Activated T-helper 1 cell treated with anti-CD3 and anti-CD28 coated beads, Interleukin-12 subunit alpha, Interleukin-12 subunit beta, Interleukin-2, Interleukin-4 antibody, amounts not matched to agents 30 ng/mL and 10 ng/mL and 1 ng/mL, durations not matched to agents 14 hours and 24 hours and 36 hours (primary cell): ENCODE measurements at places on chromosomes 6 and 20. TPM values are rescaled to one million over a fixed set of nuclear protein-coding genes. Genes with fewer than 3 reads are reported as not detected.
A peak's percentile ranks its signal among the peaks of the same experiment; 100 is the strongest.

DNA sequence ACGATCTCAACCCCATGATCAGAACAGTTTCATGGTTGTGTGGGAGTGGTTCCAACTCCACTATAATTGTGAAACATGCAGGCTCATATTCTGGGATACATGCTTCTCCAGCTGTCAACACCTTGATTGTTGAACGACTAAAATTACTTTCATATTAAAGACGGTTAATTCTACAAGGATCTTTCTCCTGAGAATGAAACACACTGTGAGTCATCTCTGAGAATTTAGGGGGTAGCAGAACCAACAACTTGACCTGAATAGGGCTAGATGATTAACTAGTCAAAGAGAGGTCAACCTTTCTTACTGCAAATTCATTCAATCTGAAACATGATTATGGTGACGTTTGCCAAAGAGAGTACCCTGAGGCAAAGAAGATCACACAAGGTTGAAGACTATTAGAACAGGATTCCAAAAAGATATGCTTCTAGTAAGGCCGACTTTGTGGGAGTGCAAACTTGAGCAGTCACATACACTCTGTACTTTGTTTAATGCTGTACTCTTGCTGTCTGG, 175.2 kb upstream of the CITED2 start:
- peaks cover 14% of the 10 kb centered on the region for H3K4me1 ChIP-seq
- H3K27ac ChIP-seq, result no peak overlapping the region
- H3K36me3 ChIP-seq, result no peaks in the 10 kb centered on the region
- no peak for DNase-seq

- peaks cover 12% of the 10 kb centered on the region for H3K4me1 ChIP-seq
- no peaks in the 10 kb centered on the region for H3K36me3 ChIP-seq
- H3K27me3 ChIP-seq, result peaks cover 6% of the 10 kb centered on the region
- no peak for DNase-seq
- no peak overlapping the region for H3K4me3 ChIP-seq
- no peak overlapping the region for H3K27ac ChIP-seq
Measured at GRCh38 chr6:106452628-106453027, 92.1 kb downstream of the CRYBG1 start.

GRCh38 chr6:95574811-95575210, 2.5 kb upstream of the MANEA start:
- no peak for DNase-seq
- no peak overlapping the region for H3K27ac ChIP-seq
- H3K36me3 ChIP-seq, result peaks cover 7% of the 10 kb centered on the region
- peak overlapping the region; percentile 91 for H3K4me3 ChIP-seq

Gene MYL9
- 0.26 TPM in 1 of 2 replicates, not detected in the other for total RNA-seq

DNA sequence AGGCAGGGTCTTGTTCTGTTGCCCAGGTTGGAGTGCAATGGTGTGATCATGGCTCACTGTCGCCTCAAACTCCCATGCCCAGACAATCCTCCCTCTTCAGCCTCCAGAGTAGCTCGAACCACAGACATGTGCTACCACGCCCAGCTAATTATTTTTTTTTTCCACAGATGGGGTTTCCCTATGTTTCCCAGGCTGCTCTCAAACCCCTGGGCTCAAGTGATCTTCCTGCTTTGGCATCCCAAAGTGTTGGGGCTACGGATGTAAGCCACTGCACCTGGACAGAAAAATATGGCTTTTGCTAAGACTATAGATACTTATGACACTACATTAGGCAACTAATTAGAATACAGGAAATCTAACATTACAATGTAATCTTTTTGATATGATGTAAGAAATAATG, 17.9 kb downstream of the RNF24 start:
- peaks cover 10% of the 10 kb centered on the region for H3K36me3 ChIP-seq
- H3K27ac ChIP-seq, result no peak overlapping the region
- H3K4me3 ChIP-seq, result no peak overlapping the region
- no peaks in the 10 kb centered on the region for H3K27me3 ChIP-seq
- peaks cover 51% of the 10 kb centered on the region for H3K4me1 ChIP-seq

- peaks cover 12% of the 10 kb centered on the region for H3K4me1 ChIP-seq
- no peak overlapping the region for H3K4me3 ChIP-seq
- H3K27ac ChIP-seq, result no peak overlapping the region
- H3K36me3 ChIP-seq, result peaks cover 6% of the 10 kb centered on the region
Measured at GRCh38 chr6:30890646-30891449, 6.5 kb downstream of the DDR1 start.

DNA sequence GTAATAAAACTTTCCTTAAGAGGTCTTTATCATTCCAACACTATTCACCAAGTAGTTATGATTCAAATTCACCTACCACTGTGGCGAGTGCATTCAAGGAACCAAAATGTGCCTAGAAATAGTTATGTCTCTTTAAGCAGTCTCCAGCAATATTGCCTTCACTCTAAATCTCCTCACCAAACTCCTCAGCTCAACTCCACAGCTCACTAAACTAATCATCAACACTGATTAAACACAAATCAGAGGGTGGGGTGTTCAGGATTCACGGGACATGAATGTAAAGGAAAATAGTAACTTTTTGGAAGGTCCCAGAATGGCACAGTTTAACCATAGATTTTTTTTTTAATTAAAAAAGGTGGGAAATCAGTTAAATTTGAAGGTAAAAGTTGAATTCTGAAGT, 70.5 kb upstream of the THEMIS start:
- H3K27me3 ChIP-seq, result no peaks in the 10 kb centered on the region
- peaks cover 17% of the 10 kb centered on the region for H3K36me3 ChIP-seq
- peaks cover 69% of the 10 kb centered on the region for H3K4me1 ChIP-seq
- H3K27ac ChIP-seq, result peak overlapping the region; percentile 95

GRCh38 chr6:121951918-121952379, 447.5 kb upstream of the HSF2 start:
- H3K36me3 ChIP-seq, result no peaks in the 10 kb centered on the region
- no peak for DNase-seq
- no peaks in the 10 kb centered on the region for H3K27me3 ChIP-seq
- no peak overlapping the region for H3K27ac ChIP-seq
- H3K4me1 ChIP-seq, result no peaks in the 10 kb centered on the region

- no peak for DNase-seq
- no peaks in the 10 kb centered on the region for H3K27me3 ChIP-seq
- peaks cover 46% of the 10 kb centered on the region for H3K36me3 ChIP-seq
- peak overlapping the region; percentile 7 for H3K27ac ChIP-seq
- H3K4me1 ChIP-seq, result no peaks in the 10 kb centered on the region
Measured at GRCh38 chr6:111664565-111665030, 58.9 kb upstream of the TRAF3IP2 start.

GRCh38 chr6:91540902-91541301, 954.0 kb upstream of the MAP3K7 start:
- no peak for DNase-seq
- no peaks in the 10 kb centered on the region for H3K4me1 ChIP-seq
- no peak overlapping the region for H3K4me3 ChIP-seq
- H3K27ac ChIP-seq, result no peak overlapping the region
- H3K27me3 ChIP-seq, result no peaks in the 10 kb centered on the region

Gene RBPJL
- total RNA-seq, result 0.18 TPM in 1 of 2 replicates, not detected in the other

DNA sequence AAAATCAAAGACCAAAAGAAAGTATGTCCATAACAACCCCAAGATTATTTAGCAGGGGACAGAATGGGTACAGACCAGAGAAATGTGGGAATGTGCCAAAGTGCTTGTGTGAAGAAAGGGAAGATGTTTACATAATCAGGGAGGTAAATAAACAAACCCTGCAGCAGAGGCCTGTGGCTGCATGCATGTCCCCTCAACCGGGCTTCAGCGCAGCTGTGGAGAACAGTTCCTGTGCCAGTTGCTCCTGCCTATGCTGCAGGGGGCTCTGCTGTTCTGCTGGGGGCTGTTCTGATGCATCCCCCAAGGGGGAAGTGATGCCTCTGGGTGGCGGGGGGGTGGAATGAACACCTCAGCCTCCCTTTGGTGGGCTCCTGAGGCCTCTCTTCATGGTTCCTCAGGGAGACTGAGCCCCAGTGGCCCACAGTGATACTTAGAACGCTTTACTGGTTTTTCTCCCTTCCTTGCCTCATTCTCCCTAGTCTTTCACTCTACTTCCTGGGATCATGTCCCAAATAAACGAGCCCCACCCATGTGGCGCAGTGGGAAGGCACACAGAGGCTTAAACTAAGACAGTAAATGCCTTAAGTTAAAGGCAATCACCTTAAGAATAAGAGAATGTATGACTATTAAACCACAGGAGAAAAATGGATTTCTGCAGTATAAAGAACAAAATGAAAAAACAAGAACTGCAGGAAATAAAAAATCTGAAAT, 23.0 kb downstream of the RAB23 start:
- no peak overlapping the region for H3K27ac ChIP-seq
- no peak for DNase-seq
- no peaks in the 10 kb centered on the region for H3K4me1 ChIP-seq
- no peaks in the 10 kb centered on the region for H3K36me3 ChIP-seq
- no peaks in the 10 kb centered on the region for H3K27me3 ChIP-seq

DNA sequence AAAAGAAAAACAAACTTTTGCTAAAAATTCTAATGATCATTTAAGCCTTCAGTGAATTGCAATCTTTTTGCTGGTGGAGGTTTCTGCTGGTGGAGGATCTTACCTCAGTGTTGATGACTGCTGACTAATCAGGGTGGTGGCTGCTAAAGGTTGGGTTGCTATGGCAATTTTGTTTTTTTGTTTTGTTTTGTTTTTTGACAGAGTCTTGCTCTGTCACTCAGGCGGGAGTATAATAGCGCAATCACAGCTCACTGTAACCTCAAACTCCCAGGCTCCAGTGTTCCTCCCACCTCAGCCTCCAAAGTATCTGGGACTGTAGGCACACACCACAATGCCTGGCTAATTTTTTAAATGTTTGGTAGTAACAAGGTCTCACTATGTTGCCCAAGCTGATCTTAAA, 94.7 kb downstream of the ANKRD6 start:
- H3K27ac ChIP-seq, result no peak overlapping the region
- DNase-seq, result no peak
- H3K36me3 ChIP-seq, result no peaks in the 10 kb centered on the region
- peaks cover 6% of the 10 kb centered on the region for H3K27me3 ChIP-seq
- H3K4me3 ChIP-seq, result no peak overlapping the region

Gene NRSN1
- not detected in 2 replicates for total RNA-seq
